Thoracic aorta (tissue), 2 donors: ENCODE measurements at places on chromosomes 3 and 15. TPM values are rescaled to one million over a fixed set of nuclear protein-coding genes. Genes with fewer than 3 reads are reported as not detected.
A peak's percentile ranks its signal among the peaks of the same experiment; 100 is the strongest.

DNA sequence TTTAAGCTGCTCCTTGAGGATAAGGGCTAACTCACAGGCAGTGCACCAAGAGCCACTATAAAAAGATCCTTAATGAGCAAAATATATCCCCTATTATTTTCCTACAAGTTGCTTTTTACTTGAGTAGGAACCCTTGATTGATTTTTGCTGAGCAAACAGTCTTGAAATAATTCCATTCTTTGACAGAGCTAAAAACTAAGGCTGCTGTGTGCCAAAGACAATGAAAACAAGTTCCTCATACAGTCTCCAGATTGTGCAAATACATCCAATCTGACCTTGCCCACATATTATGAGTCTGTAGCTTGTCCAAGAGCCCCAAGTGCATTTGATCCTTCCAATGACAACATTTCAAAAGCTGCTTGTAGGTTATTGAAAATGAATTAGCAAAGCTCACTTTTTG lies 15.0 kb downstream of the PRKAR2A start:
- H3K27me3 ChIP-seq = no peaks in the 10 kb centered on the region
- peak overlapping the region; percentile 41 for H3K27ac ChIP-seq
- H3K36me3 ChIP-seq = no peaks in the 10 kb centered on the region
- peaks cover 19% of the 10 kb centered on the region for H3K4me1 ChIP-seq

GRCh38 chr15:40054605-40054854 lies 15.5 kb upstream of the SRP14 start:
- no peak overlapping the region for H3K27ac ChIP-seq
- DNase-seq = no peak
- no peaks in the 10 kb centered on the region for H3K27me3 ChIP-seq
- H3K36me3 ChIP-seq = no peaks in the 10 kb centered on the region

GRCh38 chr15:74041311-74041756 lies 41.0 kb downstream of the GOLGA6A start:
- no peak overlapping the region for H3K4me3 ChIP-seq
- peaks cover 12% of the 10 kb centered on the region for H3K36me3 ChIP-seq
- DNase-seq = no peak
- peak overlapping the region; percentile 73 for H3K27ac ChIP-seq
- peaks cover 20% of the 10 kb centered on the region for H3K4me1 ChIP-seq

DNA sequence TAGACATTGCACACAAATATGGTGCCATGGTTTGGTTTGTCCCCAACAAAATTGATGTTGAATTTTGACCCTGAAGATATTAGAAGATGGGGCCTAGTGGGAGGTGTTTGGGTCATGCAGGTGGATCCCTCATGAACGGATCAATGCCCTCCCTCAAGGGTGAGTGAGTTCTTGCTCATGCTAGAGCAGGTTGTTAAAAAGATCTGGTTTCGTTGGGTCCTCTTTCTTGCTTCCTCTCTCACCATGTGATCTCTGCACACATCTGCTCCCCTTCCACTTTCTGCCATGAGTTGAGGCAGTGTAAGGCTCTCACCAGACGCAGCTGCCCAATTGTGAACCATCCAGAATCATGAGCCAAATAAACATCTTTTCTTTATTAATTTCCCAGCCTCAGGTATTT lies 87.8 kb upstream of the MDFIC2 start:
- no peak overlapping the region for H3K4me3 ChIP-seq
- H3K36me3 ChIP-seq = no peaks in the 10 kb centered on the region
- no peak overlapping the region for H3K27ac ChIP-seq
- H3K27me3 ChIP-seq = no peaks in the 10 kb centered on the region

DNA sequence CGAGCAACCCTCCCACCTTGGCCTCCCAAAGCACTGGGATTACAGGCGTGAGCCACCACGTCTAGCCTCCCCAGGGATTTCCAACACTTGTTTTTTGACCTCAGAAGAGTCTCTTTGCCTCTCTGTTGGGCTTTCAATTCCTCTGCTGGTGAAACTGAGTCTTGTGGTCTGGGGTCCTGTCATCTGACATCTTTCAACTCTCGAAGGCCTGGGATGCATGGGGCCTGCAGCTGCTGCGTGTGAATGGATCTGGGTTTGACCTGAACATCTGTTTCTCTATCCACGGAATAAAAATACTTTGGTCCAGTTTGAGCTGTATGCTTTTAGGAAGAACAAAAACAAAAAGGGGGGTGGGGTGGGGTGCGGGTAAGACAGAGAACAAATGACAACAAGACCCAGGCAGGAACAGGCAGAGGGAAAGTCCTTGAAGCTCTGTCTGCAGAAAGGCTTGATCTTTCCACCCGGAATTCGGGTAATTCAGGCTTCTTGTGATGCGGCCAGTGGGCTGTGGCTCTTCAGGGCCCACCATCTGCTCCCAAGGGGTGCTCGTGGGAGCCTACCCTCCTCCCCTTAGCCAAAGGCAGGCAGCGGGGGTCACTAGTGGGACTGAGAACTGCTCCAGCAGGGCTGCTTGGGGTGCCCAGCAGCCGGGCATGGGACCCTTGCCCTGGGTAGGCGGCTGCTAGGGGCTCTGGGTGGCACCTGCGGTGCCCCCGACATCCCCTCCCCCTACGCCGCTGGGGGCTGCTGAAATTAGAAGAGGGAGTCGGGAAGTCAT lies 71.5 kb downstream of the SLC12A8 start:
- peak overlapping the region; percentile 81 for H3K27ac ChIP-seq
- peaks cover 86% of the 10 kb centered on the region for H3K4me1 ChIP-seq
- H3K27me3 ChIP-seq = no peaks in the 10 kb centered on the region
- peak overlapping the region; percentile 78 for H3K4me3 ChIP-seq
- no peak for DNase-seq
- no peaks in the 10 kb centered on the region for H3K36me3 ChIP-seq

DNA sequence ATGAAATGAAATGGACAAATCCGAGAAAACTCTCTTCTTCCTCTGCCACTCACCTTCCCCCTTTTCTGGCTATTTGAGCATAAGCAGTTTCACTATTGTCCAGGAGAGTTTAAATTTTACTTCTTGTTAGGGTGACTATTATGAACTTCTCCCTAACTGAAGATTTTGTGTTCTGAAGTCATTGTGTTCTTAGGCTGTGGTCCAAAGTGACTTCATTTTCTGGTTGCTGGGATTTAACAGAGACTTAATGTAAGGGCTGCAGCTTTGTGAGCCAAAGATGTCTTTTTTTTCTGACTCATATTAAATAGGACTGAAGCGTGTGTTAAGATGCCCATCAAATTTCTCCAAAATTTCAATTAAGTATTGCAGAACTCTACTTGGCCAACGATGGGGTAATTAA lies 46.5 kb upstream of the FSTL1 start:
- peaks cover 33% of the 10 kb centered on the region for H3K4me1 ChIP-seq
- H3K4me3 ChIP-seq = peak overlapping the region; percentile 29

DNA sequence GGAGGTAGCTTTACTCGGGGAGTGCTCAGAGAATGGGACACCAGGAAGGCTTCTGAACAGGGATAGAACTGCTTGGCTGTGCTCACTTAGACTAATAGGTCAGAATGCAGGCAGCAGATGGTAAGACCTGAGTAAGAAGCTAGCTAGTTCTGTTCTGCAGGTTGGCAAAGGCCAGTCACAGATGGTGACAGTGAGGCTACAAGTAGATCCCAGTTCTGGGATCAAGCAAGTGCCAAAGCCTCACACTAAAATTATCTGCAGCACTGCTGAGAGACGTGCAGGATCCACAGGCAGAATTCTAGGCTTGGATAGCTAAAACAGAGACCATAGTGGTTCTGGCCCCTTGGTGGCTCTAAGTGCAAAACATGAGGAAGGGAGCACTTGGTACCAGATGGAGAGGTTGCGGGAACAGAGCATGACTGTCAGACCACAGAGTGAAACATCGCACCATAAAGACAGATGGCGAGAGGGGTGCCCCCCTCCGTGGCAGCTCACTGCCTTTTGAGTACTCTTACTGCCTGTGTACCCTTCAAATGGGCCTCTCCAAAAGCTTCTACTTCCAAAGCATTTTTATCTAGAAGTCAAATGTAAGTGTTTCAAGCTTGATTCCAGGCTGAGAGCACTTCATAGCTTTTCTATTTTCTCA lies 3.6 kb upstream of the GLCE start:
- no peaks in the 10 kb centered on the region for H3K36me3 ChIP-seq
- H3K27me3 ChIP-seq = no peaks in the 10 kb centered on the region
- H3K27ac ChIP-seq = no peak overlapping the region
- peaks cover under 1% of the 10 kb centered on the region for H3K4me1 ChIP-seq
- DNase-seq = no peak
- H3K4me3 ChIP-seq = no peak overlapping the region

GRCh38 chr3:66423791-66424190 lies 77.0 kb downstream of the LRIG1 start:
- no peaks in the 10 kb centered on the region for H3K27me3 ChIP-seq
- no peak for DNase-seq
- peak overlapping the region; percentile 24 for H3K27ac ChIP-seq
- H3K36me3 ChIP-seq = no peaks in the 10 kb centered on the region

GRCh38 chr15:81118361-81118760 lies 15.7 kb upstream of the CFAP161 start:
- no peak overlapping the region for H3K4me3 ChIP-seq
- DNase-seq = no peak
- no peaks in the 10 kb centered on the region for H3K36me3 ChIP-seq
- no peak overlapping the region for H3K27ac ChIP-seq

DNA sequence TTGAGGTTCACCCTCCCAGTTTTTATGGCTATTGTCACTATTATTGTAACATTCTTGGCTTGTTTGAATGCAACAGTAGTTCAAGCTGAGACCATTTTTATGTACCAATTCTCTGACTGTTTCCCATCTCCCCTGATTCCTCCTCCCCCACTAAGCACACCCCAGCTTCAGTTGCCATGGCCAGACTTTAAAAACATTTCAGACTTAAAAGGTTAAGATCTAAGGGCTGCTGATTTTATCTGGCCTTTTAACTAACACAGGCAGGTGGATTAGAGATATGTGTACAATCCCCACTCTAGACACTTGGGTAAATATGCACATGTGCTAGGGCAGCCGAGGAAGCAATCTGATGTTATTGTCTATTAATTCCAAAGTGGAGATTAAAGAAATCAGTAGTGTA lies 386.3 kb upstream of the NR2F2 start:
- no peaks in the 10 kb centered on the region for H3K27me3 ChIP-seq
- H3K36me3 ChIP-seq = no peaks in the 10 kb centered on the region
- H3K4me3 ChIP-seq = no peak overlapping the region
- no peaks in the 10 kb centered on the region for H3K4me1 ChIP-seq
- no peak overlapping the region for H3K27ac ChIP-seq
- no peak for DNase-seq

Gene CHRFAM7A
- 7.0 TPM for total RNA-seq

Gene PIGX
- 19.3 TPM for total RNA-seq

Gene PRSS50
- total RNA-seq = 0.54 TPM

Gene GCSAM
- 0.49 TPM for total RNA-seq

Gene PODXL2
- 2.8 TPM for total RNA-seq

Gene SLC9C1
- total RNA-seq = not detected

Gene C3orf22
- total RNA-seq = not detected

Gene ADGRG7
- not detected for total RNA-seq
